ENCODE measurements at places on chromosomes 4 and X.

GRCh38 chr4:1384675-1385372 lies 21.4 kb downstream of the NKX1-1 start:
- no peak for DNase-seq

- DNase-seq: no peak
Measured at GRCh38 chr4:7347981-7348380, 86.7 kb downstream of the PSAPL1 start.

- DNase-seq: no peak
Measured at GRCh38 chrX:131734621-131735020, 190.7 kb downstream of the OR13H1 start.

DNA sequence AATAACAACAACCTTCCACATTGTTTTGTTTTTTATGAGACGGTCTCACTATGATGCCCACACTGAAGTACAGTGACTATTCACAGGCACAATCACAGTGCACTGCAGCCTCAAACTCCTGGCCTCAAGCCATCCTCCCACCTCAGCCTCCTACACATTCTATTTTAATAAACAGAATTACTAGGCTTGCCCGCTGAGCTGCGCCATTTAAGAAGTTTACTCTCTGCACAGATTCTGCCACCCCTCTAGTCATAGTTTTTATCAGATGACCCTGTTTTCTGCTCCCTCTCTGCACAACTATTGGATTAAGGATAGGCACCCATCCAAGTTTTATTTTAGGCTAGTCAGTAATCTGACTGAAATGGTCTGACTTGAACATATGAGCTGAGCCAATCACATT lies 11.3 kb upstream of the COX18 start:
- DNase-seq: no peak

DNA sequence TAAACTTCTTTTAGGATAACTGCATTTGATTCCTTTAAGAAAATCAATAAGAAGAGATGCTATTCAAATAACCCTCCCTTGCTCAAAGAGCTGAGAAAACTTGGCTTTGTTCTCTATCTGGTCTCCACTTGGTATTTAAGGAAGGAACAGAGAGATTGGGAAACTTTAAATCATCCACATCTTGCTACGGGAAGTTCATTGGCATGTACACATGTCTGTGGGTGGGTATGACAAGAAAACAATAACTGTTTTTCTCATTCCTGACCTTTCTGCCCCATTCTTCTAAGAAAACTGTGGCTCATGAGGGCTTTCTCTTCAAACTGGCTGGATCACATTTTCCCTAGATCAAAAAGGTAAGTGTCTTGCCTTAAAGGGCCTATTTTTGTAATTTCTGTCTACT lies 6.0 kb downstream of the SEL1L3 start:
- DNase-seq: no peak

GRCh38 chr4:55132775-55133174 lies 7.4 kb upstream of the KDR start:
- no peak for DNase-seq

GRCh38 chr4:130125467-130125866 lies 1029.5 kb downstream of the C4orf33 start:
- DNase-seq: no peak

DNA sequence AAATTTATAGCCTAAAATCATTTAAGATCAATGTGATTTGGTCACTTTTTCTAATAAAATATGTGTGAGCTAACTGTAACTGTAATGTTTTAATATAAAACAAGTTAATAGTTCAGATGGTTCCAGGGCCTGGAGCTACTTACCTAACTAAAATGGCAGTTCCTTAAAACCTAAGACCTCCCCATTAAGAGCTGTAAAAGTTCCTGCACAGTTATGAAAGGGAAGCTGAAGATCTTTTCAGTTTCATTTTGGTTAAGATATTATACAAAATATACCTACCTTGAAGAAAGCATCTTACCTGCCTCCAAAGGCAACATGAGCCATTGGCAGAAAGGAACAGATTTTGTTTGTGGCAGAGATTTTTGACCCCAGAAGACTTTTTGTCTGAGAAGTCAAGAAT lies 30.1 kb downstream of the HPF1 start:
- DNase-seq: no peak

DNA sequence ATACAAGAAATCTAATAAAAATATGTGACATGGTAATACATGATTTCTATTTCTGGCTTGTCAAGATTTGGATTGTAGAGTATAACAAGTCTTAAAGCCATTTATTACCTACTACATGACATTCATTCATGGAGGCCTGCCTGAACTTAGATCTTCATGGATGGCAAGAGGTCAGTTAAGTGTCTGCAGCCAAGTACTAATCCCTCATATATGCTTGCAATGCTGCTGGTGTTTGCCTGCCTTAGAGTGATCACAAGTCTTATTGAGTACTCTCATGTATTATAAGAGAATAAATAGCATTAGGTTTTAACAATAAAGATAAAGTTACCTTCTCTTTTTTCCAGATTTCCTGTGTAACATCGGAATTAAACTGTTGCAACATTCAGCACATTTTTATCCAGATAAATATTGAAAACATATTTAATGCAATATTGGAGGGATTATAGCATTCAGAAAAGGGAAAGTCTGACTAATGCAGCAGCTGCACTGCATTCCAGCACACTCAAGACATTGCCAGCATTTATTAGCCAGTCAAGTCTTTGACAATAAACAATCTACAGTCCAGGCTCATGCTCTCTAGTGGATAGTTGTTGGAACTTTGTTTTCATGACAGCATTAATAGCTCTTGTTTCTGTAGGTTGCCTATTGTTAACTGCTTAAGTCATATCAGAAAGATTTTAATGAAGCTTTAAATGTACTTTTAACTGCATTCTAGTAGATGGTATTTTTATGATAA lies 737.1 kb downstream of the FAT4 start:
- peak; percentile 13 for DNase-seq

GRCh38 chr4:8594097-8595038 lies 1.8 kb downstream of the CPZ start:
- peak; percentile 79 for DNase-seq

DNA sequence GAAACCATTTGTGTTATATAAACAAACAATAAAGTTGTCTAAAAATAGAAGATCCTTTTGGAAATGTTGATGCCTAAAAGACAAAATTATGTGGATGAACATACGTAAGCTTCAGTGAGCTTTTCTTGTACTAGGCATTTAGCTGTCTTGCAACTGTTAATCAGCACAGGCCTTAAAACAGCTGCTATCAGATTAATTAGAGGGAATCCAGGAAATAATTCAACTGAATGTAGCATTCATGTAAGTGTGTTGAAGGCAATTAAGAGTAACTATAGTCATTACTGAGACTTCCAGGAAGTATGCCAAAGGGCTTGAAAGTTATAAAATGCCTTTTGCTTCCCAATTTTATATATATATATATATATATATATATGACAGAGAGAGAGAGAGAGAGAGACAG lies 248.7 kb downstream of the IL1RAPL1 start:
- DNase-seq: no peak

DNA sequence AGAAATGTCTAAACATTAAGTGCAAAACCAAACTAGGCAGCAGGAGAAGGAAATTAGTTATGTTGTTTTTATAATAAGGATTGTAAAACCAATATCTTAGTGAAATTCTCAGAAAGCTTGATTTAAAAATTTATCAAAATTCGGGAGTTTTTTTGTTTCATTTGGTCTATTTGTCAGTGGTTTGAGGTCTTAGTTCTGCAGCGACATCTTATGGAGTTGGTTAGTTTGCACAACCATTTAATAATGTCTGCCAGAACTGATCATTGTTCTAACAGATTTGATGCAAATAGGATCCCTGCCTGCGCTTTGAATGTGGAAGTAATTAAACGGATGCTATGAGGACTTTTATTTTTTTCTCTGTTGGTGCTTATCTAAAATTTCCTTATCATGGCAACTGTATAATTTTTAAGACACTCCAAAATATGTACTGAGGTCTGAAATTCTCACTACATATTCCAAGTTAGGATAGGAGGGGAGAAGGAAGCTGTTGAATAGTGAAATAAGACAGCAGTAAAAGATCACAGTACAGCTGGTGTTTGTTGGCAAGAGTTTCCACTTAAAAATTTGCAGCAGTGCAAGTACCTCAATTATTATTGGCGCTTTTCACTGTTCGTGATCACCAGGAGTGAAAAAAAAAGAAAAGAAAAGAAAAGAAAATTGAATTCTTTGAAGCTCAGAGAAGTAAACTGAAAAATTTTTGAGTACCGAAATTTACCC lies 2521.4 kb downstream of the ARAP2 start:
- no peak for DNase-seq

DNA sequence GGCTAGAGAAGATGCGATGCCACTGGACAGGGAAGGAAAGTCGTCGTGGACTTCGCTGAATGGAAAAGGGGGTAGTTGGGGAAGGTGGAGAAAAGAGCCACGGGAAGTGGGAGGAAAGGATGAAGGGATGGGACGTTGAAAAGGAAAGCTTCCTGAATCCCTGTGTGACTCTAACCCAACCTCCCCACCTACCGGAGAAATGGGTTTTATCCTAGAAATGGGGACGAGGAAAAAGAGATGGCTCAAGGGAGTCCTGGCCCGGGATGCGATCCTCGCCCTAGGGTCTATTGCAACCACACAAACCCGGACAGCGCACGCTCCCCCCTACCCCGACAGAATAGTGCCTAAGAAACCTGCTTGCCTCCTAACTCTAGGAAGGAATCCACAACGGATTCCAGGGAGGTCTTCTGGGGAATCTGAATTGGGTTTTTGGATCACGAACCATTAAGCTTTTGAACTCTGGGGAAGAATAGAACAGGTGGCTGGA lies 738 bp upstream of the TSPAN5 start:
- DNase-seq: no peak

- no peak for DNase-seq
Measured at GRCh38 chr4:187544461-187545053, 451.0 kb upstream of the ZFP42 start.

GRCh38 chr4:151198748-151199147 lies 78.2 kb upstream of the PRSS48 start:
- DNase-seq: no peak

DNA sequence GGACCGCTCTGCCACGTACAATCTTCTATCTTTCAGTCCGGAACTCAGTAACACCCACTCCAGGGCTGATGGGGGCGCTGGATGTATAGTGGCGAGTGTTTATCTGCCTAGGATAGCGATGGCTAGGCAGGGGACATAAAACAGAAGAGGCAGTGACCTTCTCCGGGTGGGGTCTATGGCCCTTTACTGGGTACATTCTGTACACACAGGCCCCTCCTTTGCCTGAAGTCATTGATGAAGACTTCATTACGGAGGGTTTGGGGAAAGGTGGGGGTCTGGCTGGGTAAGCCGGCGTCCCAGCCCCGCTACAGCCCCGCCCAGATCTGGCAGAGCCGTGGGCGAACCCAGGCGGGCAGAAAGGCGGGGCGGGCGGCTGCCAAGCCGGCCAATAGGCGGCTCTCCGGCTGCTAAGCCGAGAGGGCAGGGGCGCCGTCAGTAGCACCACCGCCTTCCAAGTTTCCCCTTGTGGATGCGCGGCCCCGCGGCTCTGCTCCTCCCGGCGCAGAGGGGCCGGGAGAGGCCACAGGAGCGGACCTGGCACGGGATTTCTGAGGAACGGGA lies at the start of gene CHST7:
Gene CHST7 (plus strand): TSS at position 435 of the 561 bp plus-strand sequence. CDS start 167 bp downstream, outside the sequence.
- DNase-seq: peak; percentile 71

- DNase-seq: no peak
Measured at GRCh38 chrX:1164322-1165288, 47.8 kb downstream of the CRLF2 start.

GRCh38 chr4:111573386-111573785 lies 571.9 kb upstream of the FAM241A start:
- no peak for DNase-seq
